Astrocyte (in vitro differentiated cells and primary cell): ENCODE measurements at places on chromosomes 4 and X.

GRCh38 chrX:6614506-6614905, 79.6 kb upstream of the VCX3A start:
- no peak for DNase-seq

DNA sequence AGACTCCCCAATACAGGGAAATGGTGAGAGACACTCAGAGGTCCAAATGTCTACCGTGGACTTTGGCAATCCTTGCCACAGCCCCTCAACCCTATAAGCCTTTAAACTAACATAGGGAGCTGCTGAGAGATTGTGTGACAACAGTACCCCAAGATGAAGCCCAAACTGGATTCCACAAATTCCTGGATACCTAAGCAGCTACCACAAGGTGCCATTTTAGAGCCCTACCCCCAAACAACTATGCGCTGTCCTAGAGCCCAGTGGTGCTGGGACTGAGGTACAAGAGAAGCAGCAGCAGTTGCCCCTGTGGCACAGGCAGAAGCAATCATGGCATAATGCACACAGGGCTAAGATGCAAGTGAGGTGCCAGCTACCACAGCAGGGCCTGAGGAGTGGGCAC, 2.7 kb upstream of the TMPRSS11F start:
- DNase-seq: no peak

DNA sequence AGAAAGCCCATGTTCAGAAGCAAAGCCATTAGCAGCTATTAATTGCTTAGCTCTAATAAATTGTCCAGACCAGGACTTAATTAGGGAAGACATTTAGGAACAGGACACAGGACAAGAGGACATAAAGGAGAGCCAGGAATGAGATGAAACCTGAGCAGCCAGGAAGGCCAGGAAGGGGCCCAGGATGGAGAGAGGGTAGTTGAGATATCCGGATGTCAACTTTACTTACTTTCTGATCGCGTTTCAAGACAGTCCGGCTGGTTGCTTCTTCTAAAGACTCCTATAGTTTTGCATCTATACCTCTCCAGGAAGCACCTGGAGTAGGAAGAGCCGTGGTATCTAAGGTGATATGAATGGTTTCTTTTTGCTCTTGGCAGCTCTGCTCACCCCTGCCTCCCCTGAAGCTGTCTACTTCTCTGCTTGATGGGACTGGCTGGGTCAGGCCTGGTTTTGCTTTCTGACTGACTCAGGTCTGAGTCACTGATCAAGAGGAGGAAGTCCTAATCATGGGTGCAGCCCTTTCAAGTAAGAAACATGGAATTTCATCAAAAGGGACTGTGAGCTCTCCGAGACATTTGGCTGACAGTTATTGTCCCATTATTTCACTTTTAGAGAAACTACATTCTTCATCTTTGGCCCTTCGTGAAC, 733.3 kb downstream of the RPA4 start:
- DNase-seq: peak; percentile 58

DNA sequence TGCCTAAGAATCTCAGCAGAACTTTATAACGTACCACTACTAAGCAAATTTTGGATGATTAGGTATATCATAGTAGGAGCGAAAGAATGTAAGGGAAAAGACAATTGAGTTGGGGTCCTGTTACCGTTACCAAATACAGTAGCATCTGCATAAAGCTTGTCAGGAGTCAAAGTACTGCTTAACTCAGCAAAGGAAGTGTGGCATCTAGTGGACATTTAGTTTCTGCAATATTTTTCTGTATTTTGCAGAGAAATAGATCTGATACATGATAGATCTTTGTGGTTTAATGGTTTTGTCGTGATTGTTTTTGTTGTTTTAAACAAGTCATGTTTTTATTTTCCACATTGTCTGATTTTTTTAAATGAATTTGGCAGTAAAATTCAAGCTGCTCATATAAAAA, 81.0 kb upstream of the SMARCAD1 start:
- DNase-seq: no peak

GRCh38 chr4:129839687-129840086, 743.7 kb downstream of the C4orf33 start:
- DNase-seq: peak; percentile 0

DNA sequence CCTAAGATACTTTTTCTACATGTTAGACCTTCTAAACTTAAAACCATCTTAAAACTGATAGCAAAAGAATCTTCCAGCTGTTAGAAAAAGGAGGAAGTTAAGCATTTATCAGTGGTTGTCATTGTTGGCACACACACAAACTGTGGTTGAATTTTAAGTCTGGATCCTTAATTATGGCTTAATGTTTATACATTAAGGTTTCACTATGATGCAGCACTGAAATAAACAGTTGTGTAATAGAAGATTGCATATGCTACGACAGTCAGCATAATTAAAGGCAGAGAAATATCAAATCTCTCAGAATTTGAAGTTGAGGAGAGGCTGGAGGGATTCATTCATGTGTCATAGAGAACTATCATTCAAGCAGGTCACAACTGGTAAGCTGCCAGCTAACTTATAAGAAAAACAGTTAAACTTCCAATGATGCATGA, 32.3 kb downstream of the ADGRA3 start:
- DNase-seq: peak; percentile 92

DNA sequence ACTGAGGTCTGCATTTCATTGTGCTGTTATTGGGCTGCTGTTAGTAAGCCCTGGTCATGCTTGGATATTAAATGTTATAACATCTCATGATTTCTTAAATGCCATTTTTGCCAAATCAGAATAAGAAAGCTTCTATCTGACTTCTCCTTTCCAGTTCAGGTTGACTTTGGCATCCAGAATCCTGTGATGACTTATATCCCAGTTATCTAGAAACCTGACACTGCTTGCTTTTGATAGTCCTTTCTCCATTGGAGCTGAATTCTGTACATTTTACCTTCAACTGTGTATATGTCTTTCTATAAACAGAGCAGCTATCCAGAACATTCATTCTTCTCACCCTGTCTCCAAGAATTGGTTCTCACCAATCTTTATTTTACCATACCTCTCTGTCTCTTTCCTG, 257.7 kb upstream of the GNPDA2 start:
- DNase-seq: no peak

- no peak for DNase-seq
These were observed 184.9 kb upstream of the LNX1 start for GRCh38 chr4:53776141-53776540.

GRCh38 chr4:170884969-170885570, 795.3 kb upstream of the AADAT start:
- no peak for DNase-seq

DNA sequence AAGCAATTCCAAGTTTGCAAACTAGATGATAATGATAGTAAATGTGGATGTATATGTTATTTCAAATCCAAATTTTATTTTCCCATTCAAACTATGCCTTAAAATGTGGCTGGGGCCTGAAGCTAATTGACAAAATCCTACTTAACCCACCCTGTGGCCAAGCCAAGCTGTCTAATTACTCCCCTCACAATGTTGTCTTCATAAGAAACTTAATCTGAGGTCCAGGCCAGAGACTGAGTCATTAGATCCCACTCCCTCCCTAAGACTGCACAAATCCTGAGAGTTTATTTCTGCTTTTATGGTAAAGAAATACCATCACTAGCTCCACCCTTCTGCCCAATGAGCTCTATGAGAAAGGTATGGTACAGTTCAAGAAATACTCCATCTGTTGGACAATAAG, 16.6 kb downstream of the SMPX start:
- DNase-seq: no peak

GRCh38 chr4:126267689-126268088, 952.9 kb downstream of the FAT4 start:
- DNase-seq: peak; percentile 54

- peak; percentile 12 for DNase-seq
These were observed 81.7 kb downstream of the PWWP3B start for GRCh38 chrX:106249706-106250379.

GRCh38 chr4:21806991-21807390, 141.6 kb downstream of the KCNIP4 start:
- DNase-seq: no peak

DNA sequence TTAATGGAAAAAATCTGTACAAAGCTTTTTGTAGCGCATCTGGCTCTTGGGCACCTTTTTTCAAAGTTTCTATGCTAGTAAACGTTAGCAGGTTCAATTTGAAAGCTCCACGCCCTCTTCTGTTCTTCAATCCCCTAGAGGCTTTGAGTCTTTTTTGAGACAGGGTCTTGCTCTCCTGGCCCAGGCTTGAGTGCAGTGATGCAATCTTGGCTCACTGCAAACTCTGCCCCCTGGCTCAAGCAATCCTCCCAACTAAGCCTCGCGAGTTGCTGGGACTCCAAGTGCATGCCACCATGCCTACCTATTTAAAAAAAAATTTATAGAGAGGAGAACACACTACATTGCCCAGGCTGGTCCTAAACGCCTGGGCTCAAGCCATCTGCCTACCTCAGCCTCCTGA, 9.2 kb downstream of the RXFP1 start:
- DNase-seq: no peak

GRCh38 chr4:7021930-7022664, 21.1 kb upstream of the TADA2B start:
- peak; percentile 84 for DNase-seq

DNA sequence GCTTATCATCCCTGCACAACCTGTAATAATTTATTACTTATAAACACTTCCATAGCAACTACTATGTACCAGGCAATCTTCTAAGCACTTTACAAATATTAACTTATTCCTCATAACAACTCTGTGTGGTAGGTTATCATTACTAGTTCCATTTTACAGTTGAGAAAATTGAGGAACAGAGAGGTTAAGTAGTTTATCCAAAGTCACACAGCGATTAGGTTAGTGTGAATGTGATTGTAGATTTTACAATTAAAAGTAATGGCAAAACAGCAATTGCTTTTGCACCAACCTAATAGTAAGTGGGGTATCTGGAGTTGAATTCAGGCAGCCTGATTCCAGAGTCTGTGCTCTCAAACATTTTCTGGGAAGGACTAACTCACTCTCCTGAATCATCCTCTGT, 348.9 kb downstream of the NKX6-1 start:
- no peak for DNase-seq

- no peak for DNase-seq
These were observed 141.5 kb downstream of the RPS6KA6 start for GRCh38 chrX:84046403-84046984.

GRCh38 chrX:6223516-6223915, 5.2 kb downstream of the NLGN4X start:
- no peak for DNase-seq

DNA sequence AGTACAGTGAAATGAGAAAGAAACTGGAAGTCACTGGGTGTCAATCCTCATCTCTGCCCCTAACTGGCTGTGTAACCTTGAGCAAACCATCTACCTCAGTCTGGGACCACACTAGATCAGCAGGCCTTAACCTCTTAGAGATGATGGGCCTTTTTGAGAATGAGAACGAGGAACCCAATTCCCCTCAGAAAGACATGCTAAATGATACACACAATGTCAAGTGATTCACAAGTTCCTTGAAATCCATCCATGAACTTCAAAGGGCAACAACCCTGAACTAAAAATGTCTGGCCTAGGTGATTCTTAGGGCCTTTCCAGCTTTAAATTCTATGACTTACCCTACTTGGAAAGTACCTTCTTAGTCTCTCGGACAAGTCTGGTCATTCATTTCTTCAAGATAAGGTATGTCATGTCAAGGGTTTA, 47.4 kb downstream of the ACSL4 start:
- DNase-seq: no peak

- no peak for DNase-seq
These were observed 84.7 kb downstream of the SH3BGRL start for GRCh38 chrX:81286608-81287007.

GRCh38 chr4:47442980-47443379, 20.5 kb downstream of the COMMD8 start:
- DNase-seq: no peak

GRCh38 chrX:42823443-42823842, 45.5 kb upstream of the PPP1R2C start:
- no peak for DNase-seq

GRCh38 chr4:80788798-80789197, 241.7 kb upstream of the BMP3 start:
- DNase-seq: peak; percentile 12

DNA sequence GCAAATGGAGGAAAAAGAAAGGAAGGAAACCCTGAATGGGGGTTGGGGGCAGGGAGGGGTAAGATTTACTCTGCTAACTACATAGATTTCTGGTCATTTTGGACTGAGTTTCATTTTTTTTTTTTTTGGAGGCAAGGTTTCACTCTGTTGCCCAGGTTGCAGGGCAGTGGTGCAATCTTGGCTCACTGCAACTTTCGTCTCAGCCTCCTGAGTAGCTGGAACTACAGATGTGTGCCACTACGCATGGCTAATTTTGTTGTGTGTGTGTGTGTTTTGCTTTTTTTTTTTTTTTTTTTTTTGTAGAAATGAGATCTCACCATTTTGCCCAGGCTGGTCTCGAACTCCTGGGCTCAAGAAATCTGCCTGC, 223.5 kb downstream of the APBB2 start:
- no peak for DNase-seq

GRCh38 chr4:156725257-156725656, 246.3 kb downstream of the PDGFC start:
- no peak for DNase-seq

DNA sequence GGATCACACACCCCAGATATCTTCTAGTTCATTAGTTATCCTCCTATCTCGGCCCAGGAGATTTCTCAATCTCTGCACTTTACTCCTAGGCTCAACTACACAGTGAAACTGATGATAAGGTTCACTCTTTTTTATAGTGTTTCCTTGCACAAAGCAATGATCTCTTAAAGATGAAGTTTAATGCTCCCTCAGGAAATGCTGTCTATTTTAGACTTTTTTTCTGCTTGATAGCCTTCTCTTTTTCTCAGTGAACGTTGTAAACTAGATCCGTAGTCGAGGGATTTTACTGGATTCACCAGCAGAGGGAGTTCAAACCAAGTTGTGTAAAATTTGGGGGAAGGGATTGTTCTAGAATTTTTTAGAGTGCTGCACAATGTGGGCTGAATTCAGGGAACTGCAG, 269.6 kb downstream of the GBA3 start:
- DNase-seq: peak; percentile 17

DNA sequence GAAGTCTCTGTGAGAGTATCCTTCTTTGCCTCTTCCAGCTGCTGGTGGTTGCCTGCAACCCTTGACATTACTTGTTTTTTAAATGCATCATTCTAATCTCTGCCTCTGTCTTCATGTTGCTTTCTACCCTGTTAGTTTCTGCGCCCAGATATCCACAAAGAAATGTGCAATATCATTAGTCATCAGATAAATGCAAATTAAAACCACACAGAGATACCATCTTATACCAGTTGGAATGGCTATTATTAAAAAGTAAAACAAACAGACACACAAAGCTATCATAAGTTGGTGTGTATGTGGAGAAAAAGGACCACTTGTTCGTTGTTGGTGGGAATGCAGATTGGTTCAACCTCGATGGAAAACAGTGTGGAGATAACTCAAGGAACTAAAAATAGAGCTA, 517.4 kb downstream of the FAT4 start:
- peak; percentile 75 for DNase-seq

GRCh38 chr4:42339935-42340406, 57.3 kb upstream of the SHISA3 start:
- DNase-seq: peak; percentile 12

- no peak for DNase-seq
These were observed 90.7 kb downstream of the SHROOM3 start for GRCh38 chr4:76525751-76526150.

- DNase-seq: no peak
These were observed 46.4 kb downstream of the APOO start for GRCh38 chrX:23861215-23861896.
